ENCODE measurements at places on chromosomes 13 and 19.

GRCh38 chr19:41428481-41428859 is 1.3 kb upstream of the B3GNT8 start:
- no peak for ATAC-seq

DNA sequence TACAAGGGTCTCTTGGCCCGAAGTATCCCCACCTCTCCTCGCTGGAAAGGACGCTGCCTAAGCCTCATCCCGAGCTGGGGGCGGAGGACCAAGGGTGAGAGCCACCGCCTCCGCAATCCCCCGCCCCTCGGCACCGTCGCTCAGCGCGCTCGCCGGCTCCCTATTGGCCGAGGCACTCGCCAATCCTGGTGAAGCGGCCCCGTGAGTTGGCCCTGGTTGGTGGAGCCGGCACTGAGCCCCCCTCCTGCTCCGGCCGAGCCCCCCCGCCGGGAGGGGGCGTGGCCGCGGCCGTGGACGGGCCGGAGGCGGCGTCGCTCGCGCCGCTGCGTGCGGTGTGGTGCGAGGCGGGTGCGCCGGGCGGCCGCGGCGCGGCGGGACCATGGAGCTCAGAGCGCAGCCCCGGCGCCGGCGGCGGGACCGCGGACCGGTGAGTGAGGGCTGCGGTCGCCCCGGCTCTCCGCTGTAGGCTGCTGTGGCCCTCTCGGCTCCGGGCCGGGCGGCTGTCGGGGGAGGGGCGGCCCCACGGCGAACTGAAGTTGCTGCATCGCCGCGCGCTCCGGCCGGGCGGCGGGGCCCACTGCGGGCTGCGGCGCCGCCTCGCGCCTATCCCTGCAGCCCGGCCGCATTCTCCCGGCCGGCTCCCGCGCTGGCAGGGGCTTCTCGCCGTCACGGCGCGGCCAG is at the start of gene WASF3:
Gene WASF3, plus strand, starts transcription at position 291 of the 681 bp plus-strand sequence. CDS start 84,588 bp downstream, outside the sequence.
- peak; percentile 72 for ATAC-seq

GRCh38 chr13:105725887-105726286 is 809.6 kb downstream of the EFNB2 start:
- ATAC-seq, result no peak

DNA sequence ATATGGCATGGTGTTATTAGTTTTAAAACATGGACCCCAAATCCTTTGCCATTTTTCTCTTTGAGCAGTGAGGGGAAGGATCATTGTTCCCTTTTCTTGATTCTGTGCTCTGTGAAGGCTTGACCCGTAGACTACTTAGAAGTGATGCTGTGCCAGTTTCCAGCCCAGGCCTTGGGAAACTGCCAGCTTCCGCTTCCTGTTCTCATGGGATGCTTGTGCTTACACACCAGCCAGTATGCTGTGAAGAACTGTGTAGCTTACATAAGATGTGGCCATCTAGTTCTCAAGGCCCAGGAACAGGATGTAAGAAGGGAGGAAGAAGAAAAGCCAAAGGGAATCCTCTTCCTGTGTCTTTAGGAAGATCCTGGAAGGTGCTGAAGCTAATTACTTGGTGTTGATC is 180.9 kb downstream of the PCCA start:
- ATAC-seq, result no peak

DNA sequence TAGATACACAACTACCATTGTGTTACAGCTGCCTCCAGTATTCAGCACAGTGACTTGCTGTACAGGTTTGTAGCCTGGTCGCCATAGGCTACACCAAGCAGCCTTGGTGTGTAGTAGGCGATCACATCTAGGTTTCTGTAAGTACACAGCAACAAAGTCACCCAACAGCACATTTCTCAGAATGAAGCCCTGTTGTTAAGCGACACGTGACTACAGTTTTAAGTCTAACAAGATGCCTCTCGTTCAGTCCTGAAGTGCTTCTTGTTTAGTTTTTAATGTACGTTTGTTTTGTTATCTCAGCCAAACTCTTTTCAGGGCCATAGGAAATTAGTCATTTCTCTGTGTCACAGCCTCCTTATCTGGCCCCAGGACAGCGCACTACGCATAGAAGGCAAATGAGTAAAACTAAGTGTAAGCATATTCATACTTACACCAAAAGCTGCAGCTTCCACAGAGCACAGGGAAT is 50.0 kb upstream of the GPR183 start:
- ATAC-seq, result peak; percentile 79

GRCh38 chr13:71775966-71776365 is 91.0 kb downstream of the DACH1 start:
- no peak for ATAC-seq

DNA sequence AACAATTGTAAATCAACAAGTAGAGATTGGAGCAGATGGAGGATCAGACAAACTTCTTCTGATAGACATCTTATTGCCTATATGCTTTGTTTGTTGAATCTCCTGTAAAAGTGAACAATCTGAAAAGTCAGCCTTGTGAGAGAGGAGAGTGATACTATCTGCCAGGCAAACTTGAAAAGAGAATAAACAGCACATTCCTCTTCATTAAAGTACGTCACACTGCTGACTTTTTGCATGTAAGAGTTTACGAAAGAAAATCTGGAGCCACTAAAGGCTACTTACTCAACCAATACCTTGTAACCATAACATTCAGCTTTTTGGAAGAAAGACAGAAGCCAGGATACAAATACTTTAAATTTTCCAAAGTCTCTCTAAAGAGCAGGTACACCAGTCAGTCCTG is 42.5 kb downstream of the EDNRB start:
- ATAC-seq, result no peak

- no peak for ATAC-seq
Observed at GRCh38 chr19:31985001-31985605, 360.3 kb upstream of the ZNF507 start.

GRCh38 chr19:40598121-40598917 is 2.9 kb upstream of the LTBP4 start:
- peak; percentile 65 for ATAC-seq

- ATAC-seq, result no peak
Observed at GRCh38 chr13:35165205-35165604, 223.1 kb downstream of the NBEA start.
